ENCODE measurements at places on chromosomes 3 and 15.

DNA sequence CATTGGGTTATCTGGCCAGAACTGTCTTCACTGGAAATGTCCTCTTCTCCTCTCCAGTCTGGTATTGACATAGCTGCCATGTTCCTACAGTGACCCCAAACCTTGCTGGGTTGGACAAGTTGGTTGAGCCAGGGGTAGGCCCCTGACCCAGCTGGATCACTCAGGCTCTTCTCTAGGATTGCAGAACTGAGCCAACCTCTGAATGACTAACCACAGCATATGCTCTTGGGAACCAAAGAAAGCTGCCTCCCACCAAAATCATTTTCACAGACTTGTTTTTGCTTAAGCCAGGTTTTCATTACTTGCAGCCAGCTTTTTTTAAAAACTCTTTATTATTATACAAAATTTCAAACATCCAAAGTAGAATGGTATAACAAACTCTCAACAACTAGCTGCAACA is 41.4 kb downstream of the FSIP1 start:
- no peak for DNase-seq

- no peak for DNase-seq
Observed at GRCh38 chr15:39629906-39630305, 49.0 kb downstream of the THBS1 start.

DNA sequence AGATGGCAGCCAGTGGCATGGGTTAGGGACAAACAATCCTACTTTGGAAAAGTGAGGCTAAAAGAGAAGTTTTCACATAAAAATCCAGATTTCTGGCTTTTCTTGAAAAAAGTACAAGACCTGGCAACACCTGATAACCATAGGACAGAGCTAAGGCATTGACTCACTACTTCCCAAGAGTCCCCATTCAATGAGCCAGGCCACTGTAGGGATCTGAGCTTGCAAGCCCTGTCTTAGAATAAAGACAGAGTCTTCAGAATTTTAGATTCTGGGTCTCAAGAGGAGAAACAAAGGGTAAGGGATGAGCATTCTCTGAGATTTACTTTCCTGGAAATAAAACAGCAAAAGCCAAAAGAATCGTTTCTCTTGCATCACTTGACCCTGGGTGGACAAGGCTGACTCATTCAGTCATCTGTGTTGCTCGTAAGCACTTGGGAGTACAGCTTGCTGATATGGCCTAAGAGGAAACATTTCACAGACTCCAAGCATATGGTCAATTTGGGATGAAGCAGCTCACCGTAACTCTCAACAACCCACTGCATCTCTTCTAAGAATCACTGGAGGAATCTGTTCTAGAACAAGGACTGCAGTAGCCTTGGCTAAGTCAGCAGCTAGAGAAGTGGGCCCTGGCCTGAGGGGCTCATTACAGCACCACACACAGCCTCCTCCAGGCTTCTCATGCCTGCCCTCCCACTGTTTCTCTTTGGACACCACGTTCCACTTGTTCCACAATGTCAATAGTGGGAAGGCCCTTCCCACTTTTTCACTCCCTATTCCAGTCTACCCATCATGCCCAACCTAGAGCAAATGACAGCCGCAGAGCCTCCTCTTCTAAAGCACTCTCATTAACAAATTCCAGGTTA is 86.2 kb downstream of the RFTN1 start:
- DNase-seq: no peak

- no peak for DNase-seq
Observed at GRCh38 chr3:62835554-62836236, 39.5 kb downstream of the CADPS start.

- DNase-seq: no peak
Observed at GRCh38 chr3:158352551-158352950, 218.4 kb upstream of the MLF1 start.

GRCh38 chr3:122515020-122515468 is 305 bp upstream of the KPNA1 start:
- no peak for DNase-seq

DNA sequence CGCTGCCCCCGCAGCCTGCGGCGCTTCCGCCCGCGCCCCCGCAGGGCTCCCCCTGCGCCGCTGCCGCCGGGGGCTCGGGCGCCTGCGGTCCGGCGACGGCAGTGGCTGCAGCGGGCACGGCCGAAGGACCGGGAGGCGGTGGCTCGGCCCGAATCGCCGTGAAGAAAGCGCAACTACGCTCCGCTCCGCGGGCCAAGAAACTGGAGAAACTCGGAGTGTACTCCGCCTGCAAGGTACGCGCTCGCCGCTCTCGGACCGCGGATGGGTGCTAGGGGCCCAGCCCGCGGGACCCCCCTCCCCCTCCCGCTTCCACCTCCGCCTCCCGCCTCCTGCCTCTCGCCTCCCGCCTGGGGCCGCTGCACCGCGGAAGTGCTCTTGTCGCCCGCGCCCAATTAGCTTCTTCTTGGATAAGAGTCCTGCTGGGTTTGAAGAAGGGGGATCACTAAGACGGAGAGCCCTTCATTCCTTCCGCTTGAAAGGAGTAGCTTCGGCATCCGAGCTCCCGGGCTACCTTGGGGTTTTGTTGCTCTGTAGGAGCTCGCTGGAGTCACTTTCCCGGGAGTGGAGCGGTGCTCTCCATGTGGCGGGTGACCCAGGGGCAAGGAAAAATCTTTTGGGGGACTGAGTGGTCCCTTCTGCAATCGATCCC is 426 bp downstream of the KAT2B start:
- DNase-seq: peak; percentile 41

DNA sequence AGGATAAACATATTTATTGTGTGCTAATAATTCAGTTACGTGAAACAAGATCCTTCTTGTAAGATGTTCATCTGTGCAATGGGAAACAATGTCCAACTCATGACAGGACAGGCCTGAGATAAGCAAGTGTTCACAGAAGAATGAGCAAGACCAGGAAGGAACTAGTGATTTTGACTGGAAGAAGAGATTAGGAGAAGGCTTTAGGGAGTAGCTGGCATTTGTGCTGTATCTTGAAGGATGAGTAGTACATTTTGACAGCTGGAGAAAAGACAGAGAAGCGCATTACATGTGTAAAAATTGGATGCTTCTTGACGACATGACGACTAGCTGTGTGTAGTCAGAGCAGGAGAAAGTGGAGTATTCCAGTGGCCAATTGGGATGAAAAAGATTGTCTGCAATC is 48.4 kb downstream of the GBE1 start:
- no peak for DNase-seq

GRCh38 chr15:77032052-77032646 is 37.2 kb downstream of the PSTPIP1 start:
- DNase-seq: no peak

GRCh38 chr3:11735638-11736037 is 91.9 kb upstream of the VGLL4 start:
- DNase-seq: no peak

DNA sequence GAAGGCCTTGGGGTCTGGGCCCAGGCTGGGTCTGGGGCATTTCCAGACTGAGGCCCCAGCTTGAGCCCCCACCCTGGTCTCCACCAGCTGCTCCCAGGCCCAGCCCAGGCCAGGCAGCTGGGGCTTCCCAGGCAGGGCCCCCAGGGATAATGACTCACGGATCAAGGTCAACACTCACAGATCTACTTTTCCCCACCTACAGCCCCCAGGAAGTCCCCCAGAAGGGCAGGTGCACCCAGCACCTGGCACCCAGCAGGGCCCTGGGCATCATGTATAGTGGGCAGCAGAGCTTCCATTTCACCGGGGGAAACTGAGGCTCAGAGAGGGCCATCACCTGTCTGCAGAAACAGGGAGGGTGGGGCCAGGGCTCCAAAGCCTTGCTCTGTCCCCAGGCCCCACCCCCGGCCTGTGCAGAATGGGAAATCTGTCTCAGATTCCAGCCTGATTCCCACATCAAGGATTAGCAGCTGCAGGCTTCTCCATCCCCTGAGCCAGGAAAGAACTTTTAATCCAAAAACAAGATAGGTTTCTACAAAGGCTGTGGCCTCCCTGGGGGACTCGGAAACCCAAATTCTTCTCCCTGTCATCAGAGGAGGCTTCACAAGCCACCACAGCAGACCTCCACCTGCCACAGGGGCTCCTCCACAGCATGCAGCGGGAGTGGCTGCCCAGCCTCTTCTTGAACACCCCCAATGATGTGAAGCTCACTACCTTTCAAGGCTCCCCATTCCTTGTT is 49.8 kb downstream of the IQSEC1 start:
- DNase-seq: no peak

GRCh38 chr3:34948517-34948916 is 690.8 kb upstream of the ARPP21 start:
- DNase-seq: no peak
